ENCODE measurements at places on chromosomes 7 and 10.

- DNase-seq, result no peak
Measured at GRCh38 chr10:16674147-16674703, 143.0 kb downstream of the RSU1 start.

DNA sequence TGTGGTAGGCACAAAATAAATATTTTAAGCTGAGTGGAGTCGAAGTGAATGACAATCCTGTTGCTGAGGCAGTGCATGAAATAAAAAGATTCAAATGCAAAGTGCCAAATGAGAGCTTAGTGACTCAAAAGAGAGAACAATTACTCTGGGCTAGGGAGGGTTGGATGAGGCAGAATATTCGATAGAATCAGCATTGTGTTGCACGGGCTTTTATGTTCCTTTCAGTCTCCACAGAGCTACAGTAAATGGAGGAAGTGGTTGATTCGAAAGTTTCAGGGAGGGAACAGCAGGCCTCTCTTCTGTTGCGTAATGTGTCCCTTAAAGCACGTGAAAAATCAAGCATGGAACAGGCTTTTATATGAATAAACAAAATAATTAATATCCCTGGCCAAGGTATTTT, 599.3 kb upstream of the CELF2 start:
- no peak for DNase-seq

DNA sequence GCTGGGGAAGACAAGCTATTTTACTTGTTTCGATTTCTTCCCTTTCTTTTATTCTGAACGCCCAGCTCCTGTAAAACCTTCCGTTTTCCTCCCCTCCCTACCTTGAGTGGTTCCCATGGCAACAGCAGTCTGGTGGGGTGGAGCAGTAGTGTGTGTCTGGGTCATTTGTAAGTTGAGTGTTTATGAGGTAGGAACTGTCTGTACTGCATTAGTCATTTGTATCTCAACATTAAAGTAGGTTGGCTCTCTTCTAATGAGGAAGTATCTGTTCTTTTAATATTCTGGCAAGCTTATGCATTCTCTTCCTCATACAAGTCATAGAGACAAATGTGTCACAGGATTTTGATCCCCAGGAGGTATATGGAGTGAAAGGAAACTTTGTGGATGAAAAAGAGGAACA, 85.3 kb upstream of the CCDC6 start:
- no peak for DNase-seq

DNA sequence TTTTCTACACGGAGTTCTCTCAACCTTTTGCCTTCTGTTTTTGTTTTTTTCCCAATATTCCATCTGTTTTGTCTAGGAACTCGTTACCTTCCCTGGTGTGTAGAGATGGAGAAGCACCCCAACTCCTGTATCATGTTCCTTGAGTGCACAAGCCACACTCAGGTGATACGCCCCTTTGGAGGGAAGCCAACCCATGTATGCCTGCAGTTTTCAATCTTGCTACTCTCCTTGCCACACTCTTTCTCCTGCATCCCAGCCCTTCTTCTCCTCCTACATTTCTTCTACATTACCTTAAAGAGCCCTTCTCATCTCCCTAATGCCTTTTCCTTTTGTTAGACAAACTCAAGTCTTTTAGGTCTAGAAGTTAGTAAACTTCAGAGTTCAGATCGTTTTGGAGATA, 10.2 kb upstream of the SP4 start:
- no peak for DNase-seq

- DNase-seq, result no peak
Measured at GRCh38 chr10:59004392-59004791, 172.1 kb upstream of the PHYHIPL start.

GRCh38 chr10:52314822-52315552, 906 bp downstream of the DKK1 start:
- no peak for DNase-seq

DNA sequence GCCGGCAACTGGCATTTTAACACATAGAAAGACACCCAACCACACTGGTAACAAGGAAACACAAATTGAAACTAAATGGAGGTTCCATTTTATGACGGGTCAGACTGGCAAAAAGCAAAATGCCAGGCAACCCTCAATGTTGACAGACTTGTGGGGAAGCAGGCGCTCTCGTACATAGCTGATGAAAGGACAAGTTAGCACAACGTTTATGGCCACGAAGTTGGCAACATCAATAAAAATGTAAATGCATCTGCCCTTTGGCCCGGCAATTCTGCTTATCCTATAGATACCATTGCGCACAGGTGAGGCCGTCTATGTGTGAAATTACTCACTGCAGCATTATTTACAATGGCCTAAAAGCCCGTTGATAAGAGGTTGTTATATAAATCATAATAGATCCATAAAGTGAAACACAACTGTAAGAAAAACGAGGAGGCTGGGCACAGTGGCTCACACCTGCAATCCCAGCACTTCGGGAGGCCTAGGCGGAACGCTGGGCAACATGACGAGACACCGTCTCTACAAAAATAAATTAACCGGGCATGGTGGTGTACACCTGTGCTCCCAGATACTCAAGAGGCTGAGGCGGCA, 39.8 kb downstream of the FOXL3 start:
- no peak for DNase-seq

DNA sequence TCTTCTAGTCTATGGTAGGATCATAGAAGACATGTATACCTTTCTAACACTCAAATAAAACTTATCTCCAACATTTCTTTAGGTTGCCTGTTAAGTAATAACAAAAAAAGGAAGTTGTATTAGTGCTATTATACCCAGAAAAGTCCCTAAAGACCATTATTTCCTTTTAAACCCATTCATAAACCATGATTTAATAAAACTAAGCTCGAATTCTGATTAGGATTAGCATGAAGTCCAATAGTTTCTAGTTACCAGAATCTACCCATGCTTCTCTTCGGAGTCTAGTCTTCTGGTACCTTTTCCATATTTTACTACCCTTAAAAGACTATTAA, 62.7 kb downstream of the USP6NL start:
- no peak for DNase-seq

GRCh38 chr10:61986382-61986781, 84.9 kb downstream of the ARID5B start:
- no peak for DNase-seq

GRCh38 chr10:71720288-71720687, 710 bp upstream of the C10orf105 start:
- DNase-seq, result no peak

GRCh38 chr7:96152706-96153105, 169.2 kb downstream of the SLC25A13 start:
- no peak for DNase-seq

GRCh38 chr10:121165276-121165675, 314.1 kb downstream of the WDR11 start:
- DNase-seq, result no peak

DNA sequence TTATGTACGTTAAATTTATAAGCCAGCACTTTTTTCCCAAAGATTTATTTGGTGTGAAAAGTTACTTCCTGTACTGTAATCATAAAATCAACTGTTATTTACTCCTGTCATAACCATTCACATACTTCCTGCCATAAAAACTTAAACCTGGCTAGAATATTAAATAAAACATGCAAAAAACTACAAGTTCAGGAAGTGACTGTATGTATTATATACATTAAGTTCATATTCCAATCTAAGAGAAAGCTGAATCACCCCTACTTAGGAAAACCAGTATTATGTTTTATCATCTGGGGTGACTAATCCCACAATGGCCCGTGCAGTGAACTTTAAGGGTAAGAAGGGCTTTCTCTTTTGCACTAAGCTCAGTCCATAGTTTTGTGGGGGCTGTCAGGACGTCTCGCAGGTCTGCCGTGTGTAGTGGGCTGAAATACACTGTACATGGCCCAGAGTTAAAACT, 183.7 kb upstream of the KLF14 start:
- no peak for DNase-seq

DNA sequence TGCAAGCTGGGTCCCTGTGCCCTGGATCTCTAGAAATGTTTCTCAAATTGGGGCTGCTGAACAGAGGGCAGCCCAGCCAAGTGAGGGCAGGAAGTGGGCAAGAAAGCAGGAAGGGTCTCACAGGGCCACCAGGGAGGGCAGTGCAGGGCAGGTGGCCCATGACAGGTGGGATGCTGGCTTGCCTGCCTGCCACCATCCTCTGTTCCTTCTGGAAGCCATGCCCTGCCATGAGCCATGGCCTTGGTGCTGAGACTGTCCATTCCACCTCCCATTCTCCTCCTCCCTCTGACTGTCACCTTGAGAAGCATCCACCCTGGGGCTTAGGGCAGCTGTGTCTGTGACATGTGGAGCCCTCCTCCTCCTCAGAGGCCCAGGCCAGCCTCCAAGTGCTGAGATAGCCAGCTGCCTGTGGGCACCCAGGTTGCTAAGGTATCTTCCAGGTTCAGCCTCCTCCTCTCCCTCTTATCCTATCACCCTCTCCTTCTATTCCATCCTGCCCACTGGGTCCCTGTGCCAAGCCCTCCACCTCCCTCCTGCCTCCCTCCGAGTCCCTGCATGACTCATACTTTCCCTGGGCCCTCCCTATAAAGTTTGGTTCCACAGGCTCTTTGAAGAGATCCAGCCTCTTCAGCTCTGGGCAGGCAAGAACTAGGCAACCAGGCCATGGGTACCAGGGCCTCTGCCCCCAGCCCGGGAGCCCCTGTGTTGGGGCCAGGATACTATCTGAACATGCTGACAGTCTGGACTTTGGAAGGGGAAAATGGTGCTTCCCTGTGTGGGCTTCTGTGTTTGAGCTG, 1.3 kb downstream of the VSIR start:
- no peak for DNase-seq

GRCh38 chr7:51286401-51286800, 30.2 kb downstream of the COBL start:
- DNase-seq, result no peak

DNA sequence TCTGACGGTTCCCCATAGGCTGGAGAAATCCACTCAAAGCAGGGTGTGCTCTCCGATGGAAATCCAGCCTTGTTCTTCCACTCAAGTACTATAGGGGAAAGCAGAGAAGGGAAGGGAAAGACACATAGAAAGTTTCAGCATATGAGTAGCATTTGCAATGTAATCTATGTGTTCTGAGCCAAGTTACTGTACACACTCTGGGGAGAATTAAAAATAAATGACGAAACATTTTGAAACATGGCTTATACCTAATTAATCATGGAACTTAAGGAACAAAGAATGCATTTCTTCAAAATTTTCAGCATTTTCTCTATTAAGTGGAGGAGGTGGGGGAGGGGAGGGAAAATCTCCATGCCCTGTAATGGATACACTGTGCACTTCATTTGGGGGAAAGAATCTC, 198.1 kb upstream of the HABP2 start:
- no peak for DNase-seq

GRCh38 chr7:95263785-95264362, 60.5 kb downstream of the PON1 start:
- no peak for DNase-seq

GRCh38 chr7:32896564-32897347, 5.2 kb upstream of the KBTBD2 start:
- DNase-seq, result no peak

- DNase-seq, result no peak
Measured at GRCh38 chr10:21315645-21316220, 209.7 kb downstream of the SKIDA1 start.
